ENCODE measurements at places on chromosomes 1 and 21.

DNA sequence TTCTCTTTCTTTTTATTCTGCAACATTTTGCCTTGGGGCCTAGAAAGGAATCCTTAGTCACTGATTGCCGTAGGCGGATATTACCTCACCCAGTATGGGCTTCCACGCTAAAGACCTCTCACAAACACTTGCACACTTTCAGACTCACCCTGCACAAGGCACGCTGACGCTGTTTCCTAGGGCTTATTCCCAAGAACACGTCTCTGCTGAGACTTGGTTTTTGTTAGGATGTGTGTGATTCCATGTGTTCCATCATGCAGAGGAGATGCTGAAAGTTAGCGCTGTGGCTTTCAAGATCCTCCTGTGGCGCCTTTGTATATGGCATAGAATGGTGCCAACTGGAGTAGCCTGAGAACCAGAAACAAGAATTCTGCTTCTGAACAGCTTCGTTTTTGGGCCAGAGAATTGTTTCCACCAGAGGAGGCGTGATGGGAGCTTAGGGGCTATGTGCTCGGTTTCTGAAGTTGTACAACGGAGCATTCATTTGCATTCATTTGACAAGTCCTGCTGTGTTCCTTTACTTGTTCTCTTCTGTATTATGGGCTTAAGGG lies 297.0 kb downstream of the DISC1 start:
- no peak for DNase-seq

- no peak for DNase-seq
Measured at GRCh38 chr1:192737306-192737705, 71.5 kb upstream of the RGS2 start.

DNA sequence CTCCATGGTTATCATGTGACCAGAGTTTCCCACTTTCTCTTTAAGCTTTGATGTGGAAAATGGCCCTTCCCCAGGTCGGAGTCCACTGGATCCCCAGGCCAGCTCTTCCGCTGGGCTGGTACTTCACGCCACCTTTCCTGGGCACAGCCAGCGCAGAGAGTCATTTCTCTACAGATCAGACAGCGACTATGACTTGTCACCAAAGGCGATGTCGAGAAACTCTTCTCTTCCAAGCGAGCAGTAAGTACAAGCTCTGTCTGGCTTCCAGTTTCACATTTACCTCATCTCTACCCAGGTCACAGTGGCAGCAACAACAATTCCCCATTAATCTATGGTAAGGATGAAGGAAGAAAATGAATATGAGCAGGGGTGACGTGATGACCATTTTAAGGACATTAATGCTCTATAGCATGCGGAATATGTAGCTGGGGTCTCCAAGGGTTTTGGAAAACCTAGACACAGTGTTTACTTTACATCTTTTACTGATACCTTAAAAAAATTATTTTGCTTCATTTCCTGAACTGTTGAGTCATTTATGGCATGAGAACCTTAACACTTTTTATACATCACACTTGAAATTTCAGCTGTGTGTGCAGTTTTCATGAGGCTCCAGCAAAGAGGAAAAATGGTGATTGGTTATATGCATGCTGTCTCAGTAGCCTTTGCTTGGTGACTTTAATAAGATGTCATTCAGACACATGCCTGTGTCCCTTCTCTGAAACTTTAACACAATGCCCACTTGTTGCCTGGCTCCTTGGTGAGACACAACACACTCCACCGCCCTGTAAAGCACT lies 286.3 kb upstream of the SGIP1 start:
- DNase-seq = no peak

DNA sequence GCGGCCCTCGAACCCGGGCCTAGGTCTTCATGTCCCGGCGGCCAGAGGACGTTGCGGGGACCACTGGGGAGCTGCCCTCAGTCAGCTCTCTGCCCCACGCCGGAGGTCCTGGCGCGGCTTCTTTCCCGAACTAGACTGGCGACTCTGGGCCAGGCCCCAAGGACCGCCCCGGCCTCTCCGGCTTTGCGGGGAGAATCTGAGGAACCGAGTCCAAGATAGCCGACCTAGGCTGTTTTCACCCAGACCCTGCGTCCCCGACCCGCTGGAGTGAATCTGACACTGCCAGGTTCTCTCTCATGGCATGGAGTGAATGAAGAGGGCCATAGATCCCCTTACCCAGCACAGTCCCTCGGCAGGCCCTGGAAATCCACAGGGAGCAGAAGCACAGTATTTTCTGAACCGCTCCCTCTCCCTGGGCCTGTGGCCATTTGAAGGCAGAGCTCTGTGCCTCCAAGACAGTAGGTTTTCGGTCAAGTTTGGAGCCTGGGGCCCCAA lies 9.9 kb upstream of the BARHL2 start:
- DNase-seq = no peak

GRCh38 chr1:30816211-30817076 lies 58.9 kb upstream of the LAPTM5 start:
- DNase-seq = no peak

- DNase-seq = no peak
Measured at GRCh38 chr1:58607391-58607790, 30.3 kb upstream of the TACSTD2 start.

DNA sequence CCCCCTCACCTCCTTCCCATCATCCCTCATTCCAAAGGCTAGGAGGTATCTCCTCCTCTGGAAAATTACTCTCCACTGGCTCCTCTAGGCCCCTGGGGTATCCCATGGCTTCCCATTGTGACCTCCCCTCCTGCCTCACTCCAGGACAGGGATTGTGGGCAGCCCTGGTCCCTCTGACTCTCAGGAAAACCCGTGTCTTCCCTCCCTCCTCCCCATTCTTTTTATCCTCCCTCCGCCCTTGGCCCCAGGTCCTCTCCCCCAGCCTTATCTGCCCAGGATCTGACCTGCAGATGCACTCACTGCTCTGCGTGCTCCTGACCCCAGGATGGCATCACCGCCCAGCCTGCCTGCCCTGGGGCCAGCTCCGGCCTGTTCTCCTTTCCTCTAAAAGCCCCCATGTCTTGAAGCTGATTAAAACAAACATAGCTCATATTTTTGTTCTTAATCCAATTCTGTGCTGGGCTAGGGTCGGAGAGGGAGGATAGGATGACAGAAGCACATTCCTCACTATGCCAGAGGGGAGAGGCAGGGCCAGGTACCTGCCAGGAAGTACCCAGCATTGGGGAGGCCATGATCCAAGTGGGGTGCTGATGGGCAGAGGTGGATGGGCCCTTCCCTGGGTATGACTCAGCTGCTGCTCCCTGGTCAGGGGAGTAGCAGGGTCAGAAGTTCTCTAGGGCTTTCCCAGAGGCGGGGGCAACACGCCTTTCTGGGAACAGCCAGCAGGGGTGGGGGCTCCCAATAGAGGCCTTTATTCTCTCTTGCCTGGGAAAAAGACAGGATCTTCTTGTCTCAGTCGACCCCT lies 13.8 kb upstream of the UBL4B start:
- no peak for DNase-seq

DNA sequence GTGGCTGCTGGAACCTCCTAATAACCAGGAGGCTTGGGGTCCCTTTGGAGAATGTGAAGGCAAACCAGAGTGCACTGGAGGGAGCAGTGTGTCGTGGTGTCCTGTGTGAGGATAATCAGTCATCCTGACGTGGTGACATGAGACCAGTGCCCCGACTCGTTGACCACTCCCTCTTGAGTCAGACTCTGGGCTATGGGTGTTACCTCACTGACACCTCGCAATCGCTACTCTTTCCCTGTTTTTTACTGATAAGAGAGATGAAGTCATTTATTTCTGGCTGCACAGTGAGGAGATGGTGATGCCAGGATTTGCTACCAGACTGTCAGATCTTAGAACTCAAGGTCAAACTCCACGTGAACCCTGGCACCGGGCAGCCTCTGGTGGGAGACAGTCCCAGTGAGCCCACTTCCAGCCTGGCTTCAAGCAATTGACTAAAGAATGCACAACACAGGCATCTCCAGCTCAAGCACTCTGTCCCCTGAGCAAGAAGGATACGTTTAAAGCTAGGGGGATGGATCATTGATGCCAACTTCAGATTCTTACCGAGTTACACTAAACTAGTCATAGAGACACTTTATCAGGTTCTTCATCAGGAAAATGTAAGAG lies 30.3 kb downstream of the UBASH3A start:
- no peak for DNase-seq

- DNase-seq = no peak
Measured at GRCh38 chr21:38993561-38993960, 187.8 kb downstream of the ETS2 start.

Data from activated CD4-positive, CD25-positive, alpha-beta regulatory T cell treated with anti-CD3 and anti-CD28 coated beads, Interleukin-2, amount 50 U/mL, for 16 hours (primary cell).